ENCODE measurements at places on chromosomes 1 and 21.
A peak's percentile ranks its signal among the peaks of the same experiment; 100 is the strongest.

GRCh38 chr1:212401838-212402582 lies 12.7 kb downstream of the PACC1 start:
- DNase-seq: no peak

DNA sequence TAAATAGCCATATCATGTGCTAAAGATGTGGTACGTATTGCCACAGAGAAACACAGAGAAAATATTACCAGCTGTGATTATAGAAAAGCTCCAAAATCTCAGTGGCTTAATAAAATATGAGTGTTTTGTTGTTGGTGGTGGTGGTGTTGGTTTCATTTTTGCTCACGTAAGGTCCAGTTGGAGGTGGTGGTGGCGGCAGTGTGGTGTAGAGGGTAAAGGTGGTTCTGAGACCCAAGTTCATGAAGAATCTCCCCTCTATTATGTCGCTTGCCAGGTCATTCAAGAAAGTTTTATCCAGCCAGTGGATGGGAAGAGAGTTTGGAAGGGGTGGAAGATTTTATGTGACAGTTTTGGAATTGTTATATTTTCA lies 217.6 kb upstream of the SAMSN1 start:
- DNase-seq: no peak

GRCh38 chr1:230626232-230626631 lies 16.0 kb upstream of the COG2 start:
- no peak for DNase-seq

DNA sequence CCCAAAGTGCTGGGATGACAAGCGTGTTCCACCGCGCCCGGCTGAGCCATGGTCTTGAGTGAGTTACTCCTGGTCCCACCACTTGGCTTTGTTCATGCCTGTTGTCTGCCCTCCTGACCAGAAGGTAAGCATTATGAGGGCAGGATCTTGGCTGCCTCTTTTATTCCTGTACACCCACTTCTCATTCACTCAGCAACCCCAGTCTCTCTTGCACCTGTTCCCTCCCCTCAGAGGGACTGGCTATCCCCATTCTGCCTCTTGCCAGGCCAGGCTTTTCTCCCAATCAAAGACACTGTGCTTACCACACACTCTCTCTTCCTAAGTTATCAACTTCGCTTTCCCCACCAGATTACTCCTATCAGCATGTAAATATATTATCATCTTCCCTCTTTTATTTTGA lies 26.4 kb downstream of the SPATA21 start:
- DNase-seq: no peak

- DNase-seq: no peak
Measured at GRCh38 chr1:161351482-161351881, 16.2 kb downstream of the CFAP126 start.

GRCh38 chr21:28971171-28971570 lies 21.5 kb downstream of the LTN1 start:
- no peak for DNase-seq

DNA sequence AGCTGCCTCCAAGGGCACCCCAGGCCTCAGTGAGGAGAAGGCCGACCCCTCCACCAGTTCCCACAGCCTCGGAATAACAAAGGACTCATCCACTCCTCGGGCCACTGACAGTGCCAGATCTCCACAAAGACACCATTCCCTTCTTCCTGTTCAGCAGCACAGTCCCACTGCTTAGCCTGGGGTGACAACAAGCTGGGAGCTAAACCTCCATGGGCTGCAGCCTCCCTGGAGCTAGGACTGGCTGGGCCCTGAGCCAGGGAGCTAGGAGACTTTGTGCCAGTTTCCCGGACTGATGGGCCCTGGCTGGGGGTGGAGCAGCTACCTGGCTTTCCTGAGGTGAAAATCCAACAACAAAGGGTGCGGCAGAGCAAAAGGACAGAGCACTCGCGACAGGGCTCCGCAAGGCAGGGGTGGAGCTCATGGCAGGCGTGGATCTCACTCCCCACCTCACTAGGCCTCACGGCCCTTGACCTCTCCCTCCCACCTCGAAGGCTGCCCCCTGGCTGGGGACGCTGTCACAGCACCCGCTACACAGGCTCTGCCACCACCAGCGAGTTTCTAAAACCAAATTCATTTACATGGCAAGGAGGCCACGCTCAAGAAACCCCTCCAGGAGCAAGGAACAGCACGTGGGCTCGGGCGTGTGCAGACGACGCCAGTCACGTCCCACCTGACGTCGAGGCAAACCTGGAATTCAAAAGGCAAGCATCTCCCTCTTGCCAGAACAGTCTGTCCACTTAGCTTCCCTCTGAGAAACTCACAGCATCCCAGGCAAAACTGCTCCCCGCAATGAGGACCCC lies 13.8 kb downstream of the SLC35E2B start:
- DNase-seq: peak; percentile 63

DNA sequence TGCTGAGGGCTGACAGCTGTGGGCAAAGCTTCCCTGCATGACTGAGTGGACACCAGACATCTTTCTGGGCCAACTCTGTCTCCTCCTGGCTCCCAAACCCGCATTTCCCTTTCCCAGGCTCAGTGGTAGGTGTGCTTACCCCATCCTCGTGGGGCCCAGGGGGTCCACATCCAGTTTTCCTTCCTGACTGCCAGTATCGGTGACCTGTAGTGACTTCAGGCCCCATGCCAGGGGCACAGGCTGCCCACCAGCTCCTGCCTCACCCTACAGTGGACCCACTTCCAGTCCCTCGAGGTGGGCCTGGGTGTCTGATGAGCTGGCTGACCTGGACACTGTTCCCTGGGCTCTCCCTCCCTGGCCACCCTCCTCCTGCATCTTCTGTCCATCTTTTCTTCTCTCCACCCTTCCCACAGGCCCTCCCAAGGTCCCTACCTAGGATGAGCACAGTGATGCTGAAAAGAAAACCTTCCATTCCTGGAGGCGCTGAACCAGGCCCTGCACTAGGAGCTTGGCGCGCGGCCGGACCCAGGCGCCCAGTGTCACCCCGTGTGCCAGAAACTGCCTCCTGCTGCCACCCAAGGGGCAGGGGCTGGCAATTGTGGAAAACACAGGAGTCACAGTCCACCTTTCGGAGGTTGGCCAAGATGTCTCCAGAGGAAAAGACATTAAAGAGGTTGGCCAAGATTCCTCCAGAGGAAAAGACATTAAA lies 67.1 kb downstream of the RUNX3 start:
- no peak for DNase-seq

DNA sequence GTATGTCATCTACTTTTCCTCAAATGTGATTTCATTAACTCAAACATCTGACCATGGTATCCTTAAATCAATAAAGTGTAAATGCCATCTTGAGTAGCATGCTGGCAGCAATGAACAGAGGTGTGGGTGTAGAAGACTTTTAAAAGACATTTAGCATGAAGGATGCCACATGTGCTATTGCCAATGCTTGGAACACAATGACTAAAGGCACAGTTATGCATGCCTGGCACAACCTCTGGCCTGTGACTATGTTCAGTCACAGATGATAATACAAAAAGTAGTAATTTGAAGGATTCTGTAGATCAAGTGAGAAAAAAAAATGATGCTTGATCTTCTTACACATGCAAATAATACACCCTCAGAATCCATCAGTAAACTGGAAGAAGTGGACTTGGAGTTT lies 938.9 kb upstream of the ADGRL4 start:
- no peak for DNase-seq

DNA sequence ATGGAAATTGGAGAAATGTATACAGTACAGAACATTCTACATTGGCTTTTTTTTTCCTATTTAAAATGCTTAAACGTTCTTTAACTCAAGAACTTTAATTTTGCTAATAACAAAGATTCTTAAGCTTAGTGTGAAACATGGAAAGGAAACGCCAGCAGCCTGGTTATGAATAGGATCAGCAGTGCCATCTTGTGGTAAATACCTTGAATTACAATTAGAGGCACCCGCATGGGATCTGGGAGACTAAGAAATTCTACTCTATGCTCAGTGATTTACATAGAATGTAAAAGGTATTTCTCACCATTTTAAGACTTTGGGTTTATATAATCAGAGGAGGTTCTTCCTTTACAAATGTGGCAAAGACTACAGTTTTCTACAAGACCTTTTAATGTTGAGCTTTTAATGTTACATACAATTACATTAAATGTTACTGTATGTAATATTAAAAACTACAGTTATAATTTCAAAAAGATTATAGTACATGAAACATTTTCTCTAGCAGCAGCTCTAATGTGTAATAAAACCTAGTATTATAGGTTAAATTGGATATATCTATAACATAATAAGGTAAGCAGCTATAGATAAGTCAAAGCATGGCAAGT lies 32.1 kb upstream of the APOBEC4 start:
- peak; percentile 32 for DNase-seq

GRCh38 chr1:50969611-50970508 lies at the start of gene CDKN2C:
Gene CDKN2C (plus strand): TSS chr1:50970245. CDS start chr1:50970369, 124 bp downstream.
- peak; percentile 59 for DNase-seq

- no peak for DNase-seq
Measured at GRCh38 chr1:51957618-51958017, 32.9 kb downstream of the RAB3B start.

DNA sequence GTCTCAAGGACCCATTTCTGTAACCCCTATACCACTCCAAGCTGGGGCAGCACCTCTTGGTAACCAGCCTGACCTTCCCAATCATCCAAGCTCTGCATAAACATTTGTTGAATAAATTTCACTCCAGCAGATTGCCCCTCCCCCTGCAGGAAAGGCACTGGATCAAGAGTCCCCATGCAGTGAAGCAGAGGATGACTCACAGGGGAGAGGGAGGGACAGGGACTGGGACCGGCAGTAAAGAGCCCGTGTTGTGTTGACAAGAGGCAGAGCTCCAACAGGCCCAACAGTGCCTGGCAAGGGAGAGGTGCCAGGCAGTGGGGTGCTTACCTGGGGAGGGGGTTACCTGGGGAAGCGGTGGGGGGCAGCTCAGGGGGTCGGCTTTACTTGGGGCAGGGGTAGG lies 32.3 kb downstream of the SLC9A1 start:
- no peak for DNase-seq

GRCh38 chr1:203671047-203671446 lies 44.4 kb downstream of the ATP2B4 start:
- DNase-seq: no peak

DNA sequence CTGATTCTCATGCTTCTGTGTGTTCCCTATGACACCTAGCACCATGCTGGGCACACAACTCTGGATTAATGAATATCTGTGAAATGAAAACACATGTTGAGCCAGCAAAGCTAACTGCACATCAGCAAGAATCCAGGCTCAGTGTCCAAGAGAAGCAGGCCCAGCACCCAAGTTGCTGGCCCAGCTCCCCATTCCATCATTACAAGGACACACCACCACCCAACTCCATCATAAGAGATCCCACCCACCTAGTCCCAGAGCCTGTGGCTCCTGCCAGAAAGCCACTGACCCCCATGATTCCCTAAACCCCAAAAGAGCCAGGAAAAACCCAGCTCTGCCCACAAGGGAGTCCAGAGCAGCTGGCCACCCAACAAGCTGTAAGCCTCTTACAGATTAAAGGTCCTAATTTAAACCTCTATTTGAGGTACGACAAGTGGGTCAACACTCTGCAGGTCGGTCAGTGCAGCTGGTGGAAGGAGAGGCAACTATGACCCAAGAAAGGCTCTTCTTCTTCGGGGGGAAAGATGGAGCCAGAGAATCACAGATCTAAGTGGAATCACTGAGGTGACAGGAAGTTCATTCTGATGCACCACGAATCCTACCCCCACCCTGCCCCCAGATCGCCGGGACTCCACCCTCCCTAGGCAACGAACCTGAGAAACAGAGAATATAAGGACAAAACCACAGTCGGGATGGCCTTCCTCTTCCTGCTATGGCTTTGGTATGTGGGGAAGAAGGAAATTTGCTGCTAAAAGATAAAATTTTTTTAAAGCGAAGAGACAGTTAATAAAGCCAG lies 58.2 kb downstream of the CD34 start:
- no peak for DNase-seq

DNA sequence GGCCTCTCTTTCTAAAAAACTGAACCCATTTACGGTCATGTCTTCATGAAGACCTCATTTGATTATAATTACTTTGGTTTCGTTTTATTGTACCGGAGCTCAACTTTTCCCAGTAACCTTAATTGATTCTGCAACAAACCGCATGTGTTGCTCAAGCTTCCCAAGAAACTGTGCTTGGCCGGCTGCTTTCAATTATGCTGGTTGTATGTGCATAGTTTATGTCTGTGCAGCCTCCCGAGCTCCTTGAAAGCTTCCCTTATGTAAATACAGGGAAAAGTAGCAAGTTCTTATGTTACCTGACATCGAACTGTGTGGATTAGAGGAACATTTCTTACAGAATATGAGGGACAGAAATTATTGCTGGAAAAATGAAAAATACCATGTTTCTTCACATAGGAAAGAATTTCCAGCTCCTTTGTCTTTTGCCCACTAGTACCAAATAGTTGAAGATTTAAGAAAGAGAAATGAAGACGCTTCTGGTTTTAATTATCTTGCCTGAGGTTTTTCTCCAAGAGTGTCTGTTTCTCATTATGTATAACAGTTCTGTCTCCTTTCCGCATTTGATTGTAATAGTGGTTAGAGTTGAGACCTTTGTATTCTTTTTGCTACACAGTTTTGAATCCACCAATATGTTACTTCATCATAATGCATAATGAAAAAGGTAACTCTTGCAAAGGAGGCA lies 2.1 kb downstream of the VCAM1 start:
- DNase-seq: no peak

- DNase-seq: no peak
Measured at GRCh38 chr1:243230914-243231313, 24.2 kb downstream of the CEP170 start.

GRCh38 chr1:176604461-176604860 lies 141.5 kb downstream of the PAPPA2 start:
- no peak for DNase-seq

DNA sequence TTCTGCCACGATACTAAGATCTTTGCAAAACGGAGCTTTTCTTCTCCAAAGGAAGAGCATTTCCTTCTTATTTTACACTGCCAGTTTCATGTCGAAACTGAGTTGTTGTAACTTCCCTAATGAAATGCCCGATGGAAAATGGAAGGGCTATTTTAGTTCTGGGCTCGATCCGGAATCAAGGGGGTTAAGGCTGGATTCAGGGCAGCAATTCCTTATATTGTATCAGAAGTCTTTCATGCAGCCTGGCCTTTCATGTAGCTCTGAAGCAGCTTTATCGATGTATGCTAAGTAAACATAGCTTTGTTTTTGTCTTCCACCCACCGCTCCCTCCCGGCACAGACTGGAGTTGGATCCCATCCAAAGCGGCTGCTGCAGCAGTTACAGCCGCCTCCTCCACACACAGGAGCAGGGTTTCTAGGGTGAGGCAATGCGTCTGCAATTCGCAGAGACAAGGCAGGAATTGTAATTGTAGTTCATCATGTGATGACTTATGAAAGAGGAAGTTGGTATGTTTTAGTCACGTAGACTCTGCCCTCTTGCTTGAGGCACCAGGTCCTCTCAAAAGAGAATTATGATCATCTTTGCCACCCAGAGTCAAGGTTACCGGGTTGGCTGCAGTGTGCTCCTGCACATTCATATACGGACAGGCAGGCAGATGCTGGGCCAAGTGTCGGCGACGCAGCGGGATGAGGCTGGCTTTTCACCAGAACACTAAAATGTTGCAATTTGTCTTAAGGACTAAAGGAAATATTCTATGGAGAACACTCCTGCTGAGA lies 2.6 kb upstream of the IRF2BP2 start:
- peak; percentile 86 for DNase-seq

GRCh38 chr1:219771080-219771479 lies 157.3 kb downstream of the SLC30A10 start:
- DNase-seq: no peak
